Brain microvascular endothelial cell (primary cell): ENCODE measurements at places on chromosomes 11 and 22.

- DNase-seq, result no peak
Observed at GRCh38 chr11:4194889-4195288, 100.3 kb downstream of the RRM1 start.

- no peak for DNase-seq
Observed at GRCh38 chr11:83613767-83614121, 327.6 kb upstream of the CCDC90B start.

- no peak for DNase-seq
Observed at GRCh38 chr22:32535531-32536190, 61.0 kb downstream of the FBXO7 start.

DNA sequence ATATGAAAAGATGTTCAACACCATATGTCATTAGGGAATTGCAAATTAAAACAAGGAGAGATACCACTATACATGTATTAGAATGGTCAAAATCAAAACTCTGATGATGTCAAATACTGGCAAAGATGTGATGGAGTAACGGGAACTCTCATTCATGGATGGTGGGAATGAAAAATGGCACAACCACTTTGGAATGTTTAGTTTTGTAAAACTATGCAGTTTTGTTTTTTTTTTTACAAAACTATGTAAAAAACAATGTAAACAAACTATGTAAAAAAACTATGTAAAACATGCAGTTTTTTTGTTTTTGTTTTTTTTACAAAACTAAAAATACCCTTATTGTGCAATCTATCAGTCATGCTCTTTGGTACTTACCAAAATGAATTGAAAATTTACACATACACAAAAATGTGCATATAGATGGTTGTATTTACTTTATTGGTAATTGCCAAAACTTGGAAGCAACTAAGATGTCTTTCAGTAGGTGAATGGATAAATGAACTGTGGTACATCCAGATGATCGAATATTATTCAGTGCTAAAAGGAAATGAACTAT is 5.0 kb upstream of the USP47 start:
- DNase-seq, result no peak

DNA sequence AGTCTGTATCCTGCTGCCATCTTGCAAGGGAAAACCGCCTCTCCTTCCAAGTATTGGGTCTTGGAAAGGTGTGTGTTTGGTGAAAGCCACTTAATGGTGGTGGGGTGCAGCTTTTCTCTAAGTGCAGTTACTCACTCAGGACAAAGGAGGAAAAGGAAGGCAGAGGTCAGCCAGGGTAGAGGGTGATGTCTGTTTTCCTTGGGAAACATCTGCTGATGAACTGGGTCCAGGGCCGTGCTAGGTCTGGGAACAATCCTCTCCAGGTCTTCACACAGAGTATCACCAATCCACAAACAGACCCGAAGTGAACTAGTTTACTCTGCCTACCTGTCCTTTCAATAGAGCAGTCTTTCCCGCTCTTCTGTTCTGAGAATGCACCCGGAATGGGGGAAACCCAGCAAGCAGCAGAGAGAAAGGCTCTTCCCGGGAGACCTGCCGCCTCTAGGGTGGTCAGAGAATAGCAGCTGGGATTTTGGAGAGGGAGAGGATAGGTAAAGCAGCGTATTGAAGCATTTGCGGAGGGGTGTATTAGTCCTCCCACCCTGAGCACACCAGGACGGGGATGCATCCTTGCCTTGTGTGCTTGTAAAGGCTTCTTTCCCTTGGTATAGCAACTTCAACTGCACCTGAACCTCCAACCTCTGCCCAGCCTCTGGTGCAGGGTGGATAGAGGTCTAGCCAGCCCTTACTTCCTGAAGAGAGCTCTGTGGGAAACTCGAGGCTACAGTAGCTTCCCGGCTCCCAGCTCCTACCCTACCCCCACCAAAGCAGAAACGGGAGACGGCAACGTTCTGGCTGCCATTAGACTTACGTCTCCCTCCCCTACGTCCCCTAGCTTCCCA is 20.7 kb downstream of the LHFPL7 start:
- DNase-seq, result peak; percentile 2
